Vagina (tissue), 2 donors: ENCODE measurements at places on chromosomes 12 and 14.

- no peaks in the 10 kb centered on the region for H3K27me3 ChIP-seq
- H3K4me1 ChIP-seq, result no peaks in the 10 kb centered on the region
- no peak overlapping the region for H3K4me3 ChIP-seq
- no peak for DNase-seq
- H3K27ac ChIP-seq, result no peak overlapping the region
Measured at GRCh38 chr14:87179936-87180335, 813.0 kb downstream of the GALC start.

GRCh38 chr14:74135426-74135825, 50.7 kb downstream of the LIN52 start:
- no peak overlapping the region for H3K27ac ChIP-seq
- peaks cover 3% of the 10 kb centered on the region for H3K4me1 ChIP-seq
- H3K4me3 ChIP-seq, result no peak overlapping the region

DNA sequence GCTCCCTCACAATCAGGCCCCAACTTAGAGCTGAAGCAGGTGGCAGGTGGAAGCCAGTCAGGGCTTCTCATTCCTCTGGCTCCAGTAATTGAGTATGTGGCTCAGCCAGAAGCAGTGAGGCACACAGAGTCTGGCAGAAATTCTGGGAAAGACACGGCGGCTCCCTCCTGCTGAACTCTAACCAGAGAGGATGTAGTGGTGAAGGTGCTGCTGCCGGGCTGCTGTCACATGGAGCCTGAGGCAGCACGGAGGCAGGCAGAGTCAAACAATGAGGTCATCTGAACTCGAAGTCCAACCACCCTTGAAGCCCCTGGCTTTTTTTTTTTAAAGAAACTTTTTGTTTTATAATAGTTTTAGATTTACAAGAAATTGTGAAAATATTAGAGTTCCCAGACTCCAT, 33.4 kb upstream of the SMOC1 start:
- no peaks in the 10 kb centered on the region for H3K27me3 ChIP-seq
- no peaks in the 10 kb centered on the region for H3K4me1 ChIP-seq
- H3K4me3 ChIP-seq, result no peak overlapping the region
- no peak for DNase-seq
- H3K27ac ChIP-seq, result no peak overlapping the region
- H3K36me3 ChIP-seq, result no peaks in the 10 kb centered on the region

GRCh38 chr12:126676434-126676833, 1590.5 kb upstream of the TMEM132C start:
- H3K27me3 ChIP-seq, result no peaks in the 10 kb centered on the region
- H3K4me3 ChIP-seq, result no peak overlapping the region
- H3K36me3 ChIP-seq, result no peaks in the 10 kb centered on the region
- DNase-seq, result no peak
- no peaks in the 10 kb centered on the region for H3K4me1 ChIP-seq

DNA sequence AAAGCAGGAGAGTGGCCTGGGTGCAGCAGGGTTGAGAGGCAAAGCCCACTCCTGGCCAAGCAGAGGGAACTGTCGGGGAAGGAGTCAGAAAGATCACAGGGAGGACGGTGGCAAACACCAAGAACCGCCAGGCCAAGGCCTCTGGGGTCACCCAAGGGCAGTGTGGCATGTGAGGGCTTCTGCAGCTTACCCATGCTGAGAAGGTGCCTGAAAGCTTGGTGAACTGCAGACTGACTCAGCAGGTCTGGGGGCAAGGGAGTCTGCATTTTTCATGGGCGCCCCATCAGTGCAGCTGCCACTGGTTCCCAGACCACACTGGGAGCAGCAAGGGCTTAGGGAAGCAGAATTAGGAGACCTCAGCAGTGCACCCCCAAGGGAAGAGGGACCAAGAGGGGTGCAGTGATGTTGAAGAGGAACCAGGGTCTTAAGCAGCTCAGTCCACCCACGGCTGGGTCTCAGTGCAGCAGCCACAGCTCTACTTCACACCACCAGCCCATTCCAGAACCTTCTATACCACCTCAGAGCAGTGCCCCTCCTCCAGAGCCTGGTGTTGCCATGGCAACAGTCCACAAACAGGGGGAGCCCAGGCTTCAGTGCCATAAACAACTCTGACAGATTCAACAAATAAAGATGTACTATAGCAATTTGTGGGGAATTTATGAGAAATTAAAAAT, 59.4 kb downstream of the ITPK1 start:
- peaks cover 54% of the 10 kb centered on the region for H3K4me1 ChIP-seq
- no peak for DNase-seq
- no peak overlapping the region for H3K4me3 ChIP-seq
- H3K27ac ChIP-seq, result peak overlapping the region; percentile 70

GRCh38 chr12:10268037-10268436, 39.6 kb upstream of the KLRD1 start:
- H3K4me3 ChIP-seq, result no peak overlapping the region
- H3K27me3 ChIP-seq, result no peaks in the 10 kb centered on the region
- H3K36me3 ChIP-seq, result no peaks in the 10 kb centered on the region
- H3K4me1 ChIP-seq, result no peaks in the 10 kb centered on the region
- DNase-seq, result no peak

- H3K27ac ChIP-seq, result no peak overlapping the region
- no peak overlapping the region for H3K4me3 ChIP-seq
- no peak for DNase-seq
- H3K27me3 ChIP-seq, result no peaks in the 10 kb centered on the region
- no peaks in the 10 kb centered on the region for H3K36me3 ChIP-seq
Measured at GRCh38 chr14:69852531-69853321, 26.5 kb upstream of the SMOC1 start.

DNA sequence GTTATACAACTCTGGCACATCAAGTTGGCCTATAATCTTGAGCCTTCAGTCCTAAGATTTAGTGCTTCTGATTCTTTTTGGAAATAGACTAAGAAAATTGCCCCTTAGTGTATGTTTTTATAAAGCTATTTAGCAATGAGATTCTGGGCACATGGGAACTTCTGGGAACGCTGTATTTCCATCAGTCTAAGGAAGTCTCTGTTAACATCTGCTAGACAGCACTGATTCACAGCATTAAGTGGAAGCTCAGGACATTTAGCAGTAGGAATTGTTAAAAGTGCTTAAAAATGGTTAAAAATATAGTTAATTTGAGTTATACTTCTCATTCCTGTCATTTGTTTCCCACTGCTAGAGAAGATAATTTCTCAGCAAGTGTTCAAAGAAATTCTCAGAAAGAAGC, 579.1 kb downstream of the SLC16A7 start:
- no peaks in the 10 kb centered on the region for H3K4me1 ChIP-seq
- no peak overlapping the region for H3K4me3 ChIP-seq
- no peaks in the 10 kb centered on the region for H3K36me3 ChIP-seq
- no peak for DNase-seq

- no peaks in the 10 kb centered on the region for H3K36me3 ChIP-seq
- H3K27me3 ChIP-seq, result no peaks in the 10 kb centered on the region
- H3K4me3 ChIP-seq, result no peak overlapping the region
- no peak for DNase-seq
Measured at GRCh38 chr12:50948798-50949197, 3.5 kb upstream of the HIGD1C start.

DNA sequence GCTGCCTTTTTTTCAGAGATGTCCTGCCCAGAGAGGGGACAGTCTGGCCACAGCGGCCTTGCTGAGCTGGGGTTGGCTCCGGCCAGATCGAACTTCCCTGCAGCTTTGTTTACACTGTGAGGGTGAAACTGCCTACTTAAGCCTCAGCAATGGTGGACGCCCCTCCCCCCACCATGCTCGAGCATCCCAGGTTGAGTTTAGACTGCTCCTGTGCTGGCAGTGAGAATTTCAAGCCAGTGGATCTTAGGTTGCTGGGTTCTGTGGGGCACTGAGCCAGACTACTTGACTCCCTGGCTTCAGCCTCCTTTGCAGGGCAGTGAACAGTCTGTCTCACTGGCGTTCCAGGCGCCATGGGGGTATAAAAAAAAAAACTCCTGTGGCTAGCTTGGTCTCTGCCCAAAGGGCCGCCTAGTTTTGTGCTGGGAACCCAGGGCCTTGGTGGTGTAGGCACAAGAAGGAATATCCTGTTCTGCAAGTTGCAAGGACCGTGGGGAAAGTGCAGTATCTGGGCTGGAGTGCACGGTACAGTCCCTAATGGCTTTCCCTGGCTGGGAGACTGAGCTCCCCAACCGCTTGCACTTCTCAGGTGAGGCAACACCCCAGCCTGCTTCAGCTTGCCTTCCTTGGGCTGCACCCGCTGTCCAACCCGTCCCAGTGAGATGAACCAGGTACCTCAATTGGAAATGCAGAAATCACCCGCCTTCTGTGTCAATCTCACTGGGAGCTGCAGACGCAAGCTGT, 79.1 kb downstream of the LRIG3 start:
- no peak overlapping the region for H3K27ac ChIP-seq
- no peaks in the 10 kb centered on the region for H3K27me3 ChIP-seq
- no peaks in the 10 kb centered on the region for H3K36me3 ChIP-seq

DNA sequence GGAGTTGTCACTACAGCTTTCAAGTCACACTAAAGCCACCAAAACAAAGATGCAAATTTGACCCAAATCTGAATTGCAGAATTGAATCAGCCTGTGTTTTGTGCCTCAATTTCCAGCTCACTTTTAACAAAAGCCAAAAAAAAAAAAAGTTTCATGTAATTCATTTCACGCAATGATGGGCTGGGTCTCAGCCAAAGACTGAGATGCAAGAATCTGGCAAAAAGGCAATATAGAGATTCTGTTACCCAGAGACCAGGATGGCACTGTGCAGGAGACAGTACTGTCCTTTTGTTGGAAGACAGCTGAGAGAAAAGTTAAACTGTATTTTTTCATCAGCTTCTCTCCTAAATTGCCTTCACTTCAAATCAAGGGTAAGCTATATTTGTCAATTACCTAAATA, 205.7 kb upstream of the NPAS3 start:
- H3K4me1 ChIP-seq, result no peaks in the 10 kb centered on the region
- no peak for DNase-seq
- no peak overlapping the region for H3K4me3 ChIP-seq
- no peaks in the 10 kb centered on the region for H3K36me3 ChIP-seq

DNA sequence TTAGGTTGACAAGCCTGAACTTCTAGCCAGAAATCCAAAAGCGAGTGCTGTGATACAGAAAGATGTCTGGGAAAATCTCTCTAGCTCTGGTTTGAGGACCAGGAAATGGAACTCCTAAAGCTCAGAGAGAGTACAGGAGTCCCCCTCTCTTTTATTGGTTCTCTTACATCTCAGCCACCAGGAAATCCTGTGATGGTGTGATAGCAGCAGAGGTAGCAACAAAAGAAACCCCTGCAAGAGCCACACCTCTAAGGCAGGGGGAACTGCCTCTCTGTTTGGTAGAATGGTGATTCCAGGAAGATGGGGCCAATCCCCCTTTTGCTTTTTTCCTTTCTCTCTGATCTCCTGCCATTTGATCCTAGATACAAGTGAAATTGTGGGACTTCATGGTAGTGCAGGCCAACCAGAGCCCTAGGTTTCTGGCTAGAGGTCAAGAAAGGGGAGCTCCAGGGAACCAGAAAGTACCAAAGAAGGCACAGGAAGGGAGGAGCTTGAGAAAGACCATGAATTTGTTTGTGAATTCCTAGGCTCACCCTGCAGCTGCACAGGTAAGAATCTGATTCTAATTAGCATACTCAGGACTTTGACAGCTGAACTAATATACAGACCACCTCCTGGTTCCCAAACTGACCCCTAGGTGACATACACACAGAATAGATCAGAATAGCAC, 88.5 kb downstream of the PAPLN start:
- H3K27me3 ChIP-seq, result no peaks in the 10 kb centered on the region
- no peak overlapping the region for H3K27ac ChIP-seq
- no peak for DNase-seq
- H3K4me3 ChIP-seq, result no peak overlapping the region
